Breast epithelium (tissue), 4 donors: ENCODE measurements at places on chromosomes 2 and 18. TPM values are rescaled to one million over a fixed set of nuclear protein-coding genes. Genes with fewer than 3 reads are reported as not detected.

DNA sequence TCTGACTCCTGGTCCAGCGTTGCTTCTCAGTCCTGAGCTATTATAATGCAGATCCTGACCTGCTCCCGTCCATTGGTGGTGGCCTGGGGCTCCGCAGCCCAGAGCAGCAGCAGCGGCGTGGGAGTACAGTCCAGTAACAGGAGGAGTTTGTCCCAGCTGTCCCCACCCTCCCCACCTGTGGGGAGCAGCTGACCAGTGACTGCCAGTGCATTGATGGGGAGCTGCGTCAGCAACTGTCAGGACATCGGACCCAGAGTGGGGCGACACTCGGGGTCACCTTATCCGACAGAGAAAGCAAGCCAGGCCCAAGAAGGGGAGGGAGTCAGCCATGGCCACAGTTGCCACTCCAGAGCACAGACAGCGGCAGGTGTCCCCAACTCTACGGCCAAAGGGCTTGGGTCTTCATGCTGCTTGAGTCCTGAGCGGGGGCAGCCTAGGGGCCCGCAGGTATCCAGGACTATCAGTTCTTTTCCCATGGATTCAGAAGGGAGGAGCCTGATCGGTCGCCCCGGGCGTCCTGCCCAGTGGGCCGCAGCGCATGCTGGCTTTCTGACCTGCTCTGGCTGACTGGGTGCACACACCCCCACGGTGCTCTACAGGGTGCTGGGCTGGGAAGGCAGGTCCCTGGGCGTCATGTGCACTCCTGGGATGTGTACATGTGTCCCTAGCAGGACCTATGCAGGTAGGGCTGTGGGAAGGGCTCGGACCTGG, 29.7 kb downstream of the DNMT3A start:
- peak overlapping the region; percentile 68 for H3K27ac ChIP-seq
- no peak for DNase-seq
- no peaks in the 10 kb centered on the region for H3K36me3 ChIP-seq
- peaks cover 34% of the 10 kb centered on the region for H3K4me1 ChIP-seq

DNA sequence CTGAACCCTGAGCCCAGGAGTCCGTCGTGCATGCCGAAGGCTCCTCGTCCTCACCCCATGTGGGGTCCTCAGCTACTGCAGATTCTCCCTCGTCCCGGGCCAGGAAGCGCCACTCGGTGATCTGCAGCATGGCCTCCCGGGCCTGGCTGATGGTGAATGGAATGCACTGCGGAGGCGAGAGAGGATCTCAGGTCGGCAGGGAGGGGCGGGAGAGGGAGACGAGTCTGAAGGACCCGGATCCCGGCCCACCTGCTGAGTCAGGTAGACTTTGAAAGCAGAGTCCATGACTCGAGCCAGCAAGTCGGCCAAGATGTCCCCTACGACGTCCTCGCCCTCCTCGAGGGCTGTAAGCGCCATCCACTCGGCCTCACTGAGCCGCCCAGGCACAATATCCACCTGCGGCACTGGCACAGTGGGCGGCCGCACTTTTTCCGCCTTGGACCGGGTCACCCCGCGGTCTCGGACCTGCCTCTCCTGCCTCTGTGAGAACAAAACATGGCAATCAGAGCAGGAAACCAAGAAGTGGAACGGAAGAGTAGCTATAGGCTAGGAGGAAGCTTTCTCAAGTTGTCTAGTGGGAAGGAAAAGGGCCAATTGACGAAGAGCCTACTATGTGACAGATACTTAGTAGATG, 5.5 kb downstream of the C2orf81 start:
- DNase-seq: no peak
- peaks cover 5% of the 10 kb centered on the region for H3K4me1 ChIP-seq
- peak overlapping the region; percentile 70 for H3K27ac ChIP-seq
- H3K27me3 ChIP-seq: no peaks in the 10 kb centered on the region

GRCh38 chr2:220876080-220876824, 695.9 kb downstream of the EPHA4 start:
- H3K4me1 ChIP-seq: no peaks in the 10 kb centered on the region
- H3K4me3 ChIP-seq: no peak overlapping the region
- H3K27me3 ChIP-seq: no peaks in the 10 kb centered on the region
- no peaks in the 10 kb centered on the region for H3K36me3 ChIP-seq
- H3K27ac ChIP-seq: no peak overlapping the region

DNA sequence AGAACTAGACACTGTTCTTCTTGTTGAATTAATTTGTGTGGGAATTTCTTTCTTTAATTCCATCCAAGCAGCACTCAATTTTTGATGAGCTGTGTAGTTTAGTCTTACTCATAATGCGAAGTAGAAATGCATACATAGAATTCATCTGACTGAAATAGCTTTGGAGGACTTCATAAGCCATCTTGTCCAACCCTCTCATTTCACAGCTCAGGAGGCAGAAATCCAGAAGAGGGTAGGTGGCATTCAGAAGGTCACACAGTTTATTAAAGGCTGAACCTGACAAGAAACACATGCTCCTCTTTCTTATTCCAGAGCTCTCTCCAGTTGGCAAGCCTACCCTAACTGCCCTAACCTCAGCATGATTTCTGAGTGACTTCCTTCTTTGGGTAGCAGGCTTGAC, 169.2 kb upstream of the NOSTRIN start:
- no peak overlapping the region for H3K27ac ChIP-seq
- H3K4me3 ChIP-seq: no peak overlapping the region
- no peak for DNase-seq
- H3K27me3 ChIP-seq: no peaks in the 10 kb centered on the region
- no peaks in the 10 kb centered on the region for H3K36me3 ChIP-seq

DNA sequence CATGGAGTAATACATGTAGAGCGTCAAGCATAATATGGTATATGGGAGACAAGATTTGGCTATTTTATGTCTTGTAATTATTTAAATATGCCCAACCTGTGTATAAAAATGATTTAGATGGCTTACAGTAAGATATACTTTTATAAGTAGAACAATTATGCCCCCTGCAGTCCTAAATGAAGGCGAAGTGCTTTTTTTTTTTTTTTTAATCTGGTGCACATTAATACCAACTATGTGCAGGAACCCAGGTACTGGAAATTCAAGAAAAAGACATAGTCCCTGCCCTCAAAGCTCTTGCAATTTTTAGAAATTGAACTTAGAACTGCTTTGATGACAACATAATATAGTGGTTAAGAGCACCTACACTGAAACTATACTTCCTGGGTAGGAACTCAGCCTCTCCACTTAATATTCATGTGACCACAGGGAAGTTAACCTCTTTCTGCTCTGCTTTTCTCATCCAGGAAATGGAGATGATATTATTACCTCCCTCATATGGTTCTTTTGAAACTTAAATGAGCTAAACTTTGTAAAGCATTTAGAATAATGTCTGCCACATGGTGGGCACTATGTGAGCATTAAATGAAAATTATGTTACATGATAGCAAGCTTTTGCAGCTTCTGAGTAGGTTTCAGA, 38.1 kb downstream of the AFTPH start:
- no peaks in the 10 kb centered on the region for H3K27me3 ChIP-seq
- H3K36me3 ChIP-seq: no peaks in the 10 kb centered on the region
- H3K27ac ChIP-seq: no peak overlapping the region
- no peak overlapping the region for H3K4me3 ChIP-seq
- no peaks in the 10 kb centered on the region for H3K4me1 ChIP-seq

DNA sequence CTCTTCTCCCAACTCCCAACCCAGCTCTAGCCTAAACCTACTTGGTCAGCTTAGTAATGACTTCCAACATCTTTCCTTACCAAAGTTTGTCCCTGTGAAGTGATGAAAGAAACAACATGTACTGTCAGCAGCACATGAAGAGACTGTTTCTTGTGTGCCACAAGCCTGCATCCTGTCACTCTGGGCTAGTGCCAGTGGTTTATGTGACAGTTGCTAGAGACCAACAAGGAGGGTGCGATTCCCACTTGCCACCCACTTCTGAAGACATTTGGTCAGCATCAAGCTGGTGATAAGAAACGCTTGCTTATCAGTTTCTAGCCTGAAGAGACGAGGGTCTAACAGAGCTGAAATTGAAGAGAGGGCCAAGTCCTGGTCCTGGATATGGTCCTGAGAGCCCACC, 132.6 kb downstream of the COL4A4 start:
- no peak overlapping the region for H3K4me3 ChIP-seq
- no peaks in the 10 kb centered on the region for H3K4me1 ChIP-seq
- no peaks in the 10 kb centered on the region for H3K36me3 ChIP-seq
- no peak overlapping the region for H3K27ac ChIP-seq
- H3K27me3 ChIP-seq: no peaks in the 10 kb centered on the region
- no peak for DNase-seq

GRCh38 chr2:165203689-165204559, at the start of gene SCN3A:
SCN3A (minus strand) TSS chr2:165204050; CDS start chr2:165176394, 27,656 bp downstream.
- H3K27me3 ChIP-seq: no peaks in the 10 kb centered on the region
- H3K36me3 ChIP-seq: no peaks in the 10 kb centered on the region
- no peak within 1 kb of the TSS for H3K4me3 ChIP-seq
- no peak within 1 kb of the TSS for H3K27ac ChIP-seq
- DNase-seq: no peak

GRCh38 chr18:11163665-11164064, 14.3 kb upstream of the PIEZO2 start:
- no peaks in the 10 kb centered on the region for H3K4me1 ChIP-seq
- no peak overlapping the region for H3K4me3 ChIP-seq
- DNase-seq: no peak
- H3K27ac ChIP-seq: no peak overlapping the region
- no peaks in the 10 kb centered on the region for H3K27me3 ChIP-seq

GRCh38 chr2:226208726-226209125, 590.9 kb downstream of the IRS1 start:
- no peaks in the 10 kb centered on the region for H3K4me1 ChIP-seq
- no peaks in the 10 kb centered on the region for H3K36me3 ChIP-seq
- DNase-seq: no peak
- H3K4me3 ChIP-seq: no peak overlapping the region
- H3K27me3 ChIP-seq: no peaks in the 10 kb centered on the region

GRCh38 chr2:226979004-226979403, 143.2 kb downstream of the RHBDD1 start:
- no peaks in the 10 kb centered on the region for H3K36me3 ChIP-seq
- no peak overlapping the region for H3K27ac ChIP-seq
- no peak overlapping the region for H3K4me3 ChIP-seq
- DNase-seq: no peak

GRCh38 chr2:196399722-196400691, 228.6 kb upstream of the STK17B start:
- no peak overlapping the region for H3K27ac ChIP-seq
- no peak for DNase-seq
- H3K4me1 ChIP-seq: no peaks in the 10 kb centered on the region
- H3K4me3 ChIP-seq: no peak overlapping the region

The KDM3A gene
- total RNA-seq: 79.0 TPM

The SETBP1 gene
- 40.1 TPM for total RNA-seq

The POTEI gene
- not detected for total RNA-seq

The DQX1 gene
- total RNA-seq: 0.66 TPM

The ANO7 gene
- total RNA-seq: not detected
